ENCODE measurements at places on chromosomes 13 and 19.

DNA sequence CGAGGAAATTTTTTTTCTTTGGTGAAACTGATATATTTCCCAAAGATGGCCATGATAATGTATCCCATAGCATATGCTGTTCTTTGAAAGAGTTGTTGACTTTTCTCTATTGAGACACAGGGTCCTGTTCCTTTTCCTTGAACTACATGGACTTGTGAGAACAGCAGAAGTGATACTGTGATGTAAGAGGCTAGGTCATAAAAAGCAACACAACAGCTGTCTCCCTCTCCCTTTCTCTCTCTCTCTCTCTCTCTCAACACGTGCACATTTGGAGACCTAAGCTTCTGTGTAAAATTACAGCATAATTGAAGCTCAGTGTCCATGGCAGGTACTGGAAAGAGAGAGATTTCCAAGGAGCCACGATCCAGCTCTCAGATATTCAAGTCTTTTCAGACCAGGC is 1712.4 kb downstream of the EFNB2 start:
- no peak for DNase-seq

- no peak for DNase-seq
Observed at GRCh38 chr13:20826843-20827560, 53.2 kb upstream of the EEF1AKMT1 start.

GRCh38 chr13:113536461-113537110 is 46.1 kb upstream of the DCUN1D2 start:
- no peak for DNase-seq

- DNase-seq, result no peak
Observed at GRCh38 chr19:39381910-39382611, 8.8 kb downstream of the PAF1 start.

GRCh38 chr13:53150568-53150967 is 122.0 kb downstream of the OLFM4 start:
- no peak for DNase-seq

GRCh38 chr13:100506600-100507422 is 81.8 kb downstream of the GGACT start:
- DNase-seq, result no peak

DNA sequence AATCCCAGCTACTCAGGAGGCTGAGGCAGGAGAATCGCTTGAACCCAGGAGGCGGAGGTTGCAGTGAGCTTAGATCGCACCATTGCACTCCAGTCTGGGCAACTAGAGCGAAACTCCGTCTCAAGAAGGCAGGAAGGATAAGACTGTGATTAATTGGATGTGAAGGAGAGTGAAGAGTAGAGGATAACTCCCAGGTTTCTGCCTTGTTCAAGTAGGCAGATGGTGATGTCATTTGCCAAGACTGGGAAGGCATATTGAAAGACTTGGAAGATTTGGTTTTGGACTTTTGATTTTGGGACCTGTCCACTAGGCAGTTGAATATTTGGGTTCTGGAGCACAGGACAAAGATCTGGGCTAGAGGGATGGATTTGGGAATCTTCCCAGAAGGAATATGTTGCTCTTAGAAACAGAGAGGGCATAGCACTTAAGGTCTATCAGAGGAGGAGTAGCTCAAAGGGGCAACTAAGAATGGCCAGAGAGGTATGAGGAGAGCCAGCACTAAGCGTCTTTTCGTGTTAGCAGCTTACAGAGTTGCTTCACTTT is 20.0 kb downstream of the GARRE1 start:
- no peak for DNase-seq

GRCh38 chr13:34417896-34418295 is 524.2 kb upstream of the NBEA start:
- no peak for DNase-seq

DNA sequence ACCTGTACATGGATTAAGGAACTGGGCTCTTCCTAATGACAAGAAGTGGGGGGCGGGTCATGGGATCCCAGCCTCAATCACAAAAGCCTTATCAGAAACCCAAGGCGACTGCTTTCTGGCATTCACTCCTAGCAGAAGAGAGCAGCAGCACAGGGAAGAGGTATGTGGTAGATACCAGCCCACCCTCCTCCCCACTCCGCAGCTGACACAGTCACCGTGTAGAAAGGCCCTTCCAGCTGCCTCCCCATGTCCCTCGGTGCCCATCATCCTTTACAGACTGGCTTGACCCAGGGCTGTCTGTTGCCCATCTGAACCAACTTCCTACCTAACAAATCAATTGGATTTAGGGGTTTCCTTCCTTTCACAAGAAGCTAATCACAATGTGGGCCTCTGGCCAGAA is 3.1 kb upstream of the DHRS12 start:
- DNase-seq, result no peak

DNA sequence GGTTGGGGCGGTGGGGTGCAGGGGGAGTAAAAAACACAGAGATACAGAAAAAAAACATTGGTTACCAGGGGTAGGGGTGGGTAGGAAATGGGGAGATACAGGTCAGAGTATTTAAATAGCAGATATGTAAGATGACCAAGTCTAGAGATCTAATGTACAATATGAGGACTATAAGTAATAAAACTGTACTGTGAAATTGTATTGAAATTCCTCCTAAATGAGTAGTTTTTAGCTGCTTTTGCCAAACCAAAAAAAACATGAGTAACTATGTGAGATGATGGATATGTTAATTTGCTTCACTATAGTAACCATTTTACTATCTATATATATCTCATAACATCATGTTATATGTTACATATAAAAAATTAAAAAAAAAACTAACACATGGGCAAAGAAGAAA is 29.6 kb downstream of the VWA8 start:
- no peak for DNase-seq

- DNase-seq, result no peak
Observed at GRCh38 chr19:12778017-12778904, 2.9 kb upstream of the HOOK2 start.

DNA sequence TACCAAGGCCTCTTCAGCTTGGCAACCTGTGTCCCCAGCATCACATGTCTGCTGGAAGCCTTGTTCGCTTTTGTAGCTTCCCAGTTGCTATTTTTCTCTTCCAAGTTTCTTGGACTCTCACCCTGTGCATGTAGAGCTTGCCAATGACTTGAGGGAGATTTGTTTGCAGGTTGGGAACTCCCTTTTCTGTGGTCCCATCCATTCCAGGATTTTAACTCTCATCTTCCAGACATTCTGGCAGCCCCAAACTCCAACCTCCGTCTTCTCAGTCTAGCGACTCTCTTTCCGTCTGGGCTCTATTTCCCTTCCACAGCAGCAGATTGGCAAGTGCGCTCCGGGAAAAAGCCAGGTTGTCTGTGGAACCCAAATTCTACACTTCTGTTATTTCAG is 9.0 kb downstream of the PLAUR start:
- no peak for DNase-seq

- no peak for DNase-seq
Observed at GRCh38 chr13:50392977-50393376, 377.7 kb downstream of the KCNRG start.

GRCh38 chr19:3276341-3276799 is 51.9 kb downstream of the CELF5 start:
- DNase-seq, result no peak

DNA sequence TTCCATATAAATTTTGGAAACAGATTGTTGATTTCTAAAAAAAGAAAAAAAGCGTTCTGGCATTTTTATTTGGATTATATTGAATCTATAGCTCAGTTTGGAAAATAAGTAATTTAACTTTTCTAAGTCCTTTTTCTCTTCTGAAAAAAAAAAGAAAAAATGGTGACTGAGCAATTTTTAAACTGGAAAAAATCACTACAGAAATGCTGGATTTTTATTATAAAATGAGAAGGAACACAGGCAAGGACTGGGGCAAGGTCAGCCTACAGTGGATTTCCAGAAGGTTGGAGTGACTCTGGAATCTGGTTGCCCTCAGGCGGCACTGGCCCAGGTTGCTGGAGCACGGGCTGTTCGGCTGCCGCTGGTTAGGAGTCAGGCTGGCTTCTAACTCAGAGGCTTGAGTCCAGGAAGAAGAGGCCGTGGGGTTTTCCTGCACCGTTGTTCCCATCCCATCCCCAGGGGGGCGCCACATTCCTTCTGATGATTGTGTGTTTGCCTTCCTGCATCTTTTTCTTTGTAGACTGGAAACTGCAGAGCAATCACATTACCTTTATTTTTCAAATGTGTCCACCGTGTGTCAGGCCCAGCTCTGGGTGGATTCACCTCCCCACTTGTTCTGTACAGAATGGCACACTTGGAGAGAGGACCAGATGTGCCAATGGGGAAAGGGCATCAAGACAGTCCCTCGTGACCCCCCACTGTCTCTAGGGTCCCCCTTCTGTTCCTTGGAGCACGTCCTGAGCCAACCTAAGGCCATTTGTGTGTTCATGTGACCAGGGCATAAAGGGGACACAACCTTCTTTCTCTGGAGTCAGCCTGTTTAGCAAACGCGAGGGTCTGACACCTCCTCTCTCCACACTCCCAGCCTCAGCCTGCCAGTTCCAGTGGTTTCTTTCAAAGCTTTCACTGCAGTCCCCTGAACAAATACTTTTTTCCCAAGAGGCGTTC is 44.5 kb upstream of the GTF3A start:
- DNase-seq, result no peak
